Common myeloid progenitor, CD34-positive (primary cell): ENCODE measurements at places on chromosomes 1 and 21.

DNA sequence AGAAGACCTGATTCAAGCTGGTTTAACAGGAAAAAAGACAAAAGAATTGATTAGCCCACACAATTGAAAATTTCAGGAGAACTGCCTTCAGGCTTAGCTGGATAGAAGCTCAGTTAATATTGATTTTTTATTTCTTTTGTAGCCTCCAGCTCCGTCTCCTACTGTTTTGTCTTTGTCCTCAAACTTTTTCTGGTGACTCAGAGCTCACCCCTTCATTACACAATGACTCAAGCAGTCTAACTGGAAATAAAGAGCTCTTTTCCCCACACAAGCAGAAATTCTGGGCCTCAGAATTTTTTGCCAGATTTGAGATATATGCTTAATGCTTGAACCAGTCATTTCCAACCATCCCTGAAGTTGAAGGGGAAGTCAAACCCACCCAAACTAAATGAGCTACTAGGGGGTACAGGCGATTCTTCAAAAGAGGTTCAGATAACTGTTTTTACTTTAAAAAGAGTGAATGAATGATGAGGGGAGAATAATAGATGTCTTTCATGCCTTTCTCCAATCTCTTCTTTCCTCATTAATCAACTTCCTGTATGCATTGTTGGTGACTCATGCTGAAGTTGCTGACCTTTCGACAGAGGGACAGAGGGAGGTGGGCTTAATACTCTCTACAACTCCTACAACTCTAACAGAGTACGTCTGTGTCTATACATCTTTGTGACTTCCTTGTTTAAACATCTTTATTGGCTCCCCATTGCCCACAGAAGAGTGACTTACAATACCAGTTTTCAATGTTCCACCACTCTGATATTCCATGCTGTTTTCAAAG is 6.2 kb upstream of the ACP6 start:
- DNase-seq, result no peak

GRCh38 chr1:233479110-233479890 is 134.6 kb upstream of the KCNK1 start:
- no peak for DNase-seq

DNA sequence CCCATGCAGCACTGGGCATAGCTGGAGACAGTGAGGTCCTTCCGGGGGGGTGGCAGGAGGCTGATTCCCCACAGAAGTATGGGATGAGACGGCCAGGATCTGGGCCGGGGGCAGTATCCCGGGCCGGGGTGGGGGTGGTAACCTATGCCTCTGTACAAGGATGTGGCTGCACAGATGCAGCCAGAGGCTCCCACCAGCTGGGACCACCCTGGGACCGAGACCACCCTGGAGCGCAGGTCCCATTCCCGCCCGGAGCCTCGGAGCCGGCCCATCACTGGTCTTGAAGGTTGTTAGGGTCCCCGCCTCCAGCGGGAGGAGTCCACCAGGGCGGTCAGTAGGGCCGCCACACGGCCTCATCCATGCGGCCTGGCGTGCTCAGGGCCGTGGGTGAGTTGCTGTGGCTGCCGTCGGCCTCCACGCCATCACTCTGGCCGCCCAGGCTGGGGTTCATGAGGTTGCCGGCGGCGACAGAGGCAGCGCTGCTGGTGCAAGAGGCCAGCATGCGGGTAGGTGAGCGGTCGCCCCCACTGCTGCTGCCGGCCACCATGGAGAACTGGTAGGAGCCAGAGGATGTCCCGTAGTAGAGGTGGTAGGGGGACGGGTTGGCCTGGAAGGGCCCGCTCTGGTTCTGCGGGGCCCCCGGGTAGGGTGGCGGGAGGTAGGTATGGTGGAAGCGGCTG is 28.1 kb downstream of the RUNX3 start:
- no peak for DNase-seq

GRCh38 chr1:119409731-119410130 is 5.2 kb upstream of the HSD3B2 start:
- no peak for DNase-seq

- DNase-seq, result no peak
Observed at GRCh38 chr1:58396150-58396549, 150.4 kb downstream of the OMA1 start.

DNA sequence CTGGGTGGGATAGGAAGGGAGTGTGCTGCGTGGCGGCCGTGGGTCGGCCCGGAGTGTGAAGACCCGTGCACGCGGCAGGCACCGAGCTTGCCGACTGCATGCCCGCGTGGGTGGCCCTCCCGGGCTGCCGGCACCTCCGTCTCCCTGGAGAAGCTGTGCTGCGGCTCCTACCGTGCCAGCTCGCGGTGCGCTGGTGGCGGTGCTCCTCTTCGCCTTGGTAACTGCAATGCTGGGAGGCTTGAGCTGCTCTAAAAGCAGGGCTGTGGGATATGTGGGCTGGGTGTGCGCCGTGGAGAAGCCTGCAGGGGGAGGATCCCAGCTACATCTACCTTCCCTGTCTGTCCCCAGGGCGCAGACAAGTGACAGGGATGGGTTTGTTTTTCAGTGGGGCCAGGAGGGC is 2.4 kb downstream of the GABRD start:
- DNase-seq, result no peak

- no peak for DNase-seq
Observed at GRCh38 chr1:53075206-53075605, 13.2 kb downstream of the PODN start.

DNA sequence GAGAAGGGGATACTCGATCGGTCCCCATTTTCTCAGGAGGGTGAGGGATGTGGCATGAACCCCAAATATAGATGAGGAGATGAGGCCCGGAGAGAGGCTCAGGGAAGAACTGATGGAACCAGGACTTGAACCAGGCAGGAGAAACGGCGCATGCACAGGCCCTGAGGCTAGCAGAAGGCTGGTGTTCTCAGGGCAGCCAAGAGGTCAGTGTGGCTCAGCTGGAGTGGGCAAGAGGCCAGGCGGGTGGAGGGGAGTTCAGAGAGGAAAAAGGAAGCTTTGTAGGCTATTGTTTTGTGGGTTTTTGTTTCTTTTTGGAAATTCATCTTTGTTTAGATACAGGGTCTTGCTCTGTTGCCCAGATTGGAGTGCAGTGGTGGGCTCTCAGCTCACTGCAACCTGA is 122.0 kb downstream of the LACTBL1 start:
- no peak for DNase-seq

DNA sequence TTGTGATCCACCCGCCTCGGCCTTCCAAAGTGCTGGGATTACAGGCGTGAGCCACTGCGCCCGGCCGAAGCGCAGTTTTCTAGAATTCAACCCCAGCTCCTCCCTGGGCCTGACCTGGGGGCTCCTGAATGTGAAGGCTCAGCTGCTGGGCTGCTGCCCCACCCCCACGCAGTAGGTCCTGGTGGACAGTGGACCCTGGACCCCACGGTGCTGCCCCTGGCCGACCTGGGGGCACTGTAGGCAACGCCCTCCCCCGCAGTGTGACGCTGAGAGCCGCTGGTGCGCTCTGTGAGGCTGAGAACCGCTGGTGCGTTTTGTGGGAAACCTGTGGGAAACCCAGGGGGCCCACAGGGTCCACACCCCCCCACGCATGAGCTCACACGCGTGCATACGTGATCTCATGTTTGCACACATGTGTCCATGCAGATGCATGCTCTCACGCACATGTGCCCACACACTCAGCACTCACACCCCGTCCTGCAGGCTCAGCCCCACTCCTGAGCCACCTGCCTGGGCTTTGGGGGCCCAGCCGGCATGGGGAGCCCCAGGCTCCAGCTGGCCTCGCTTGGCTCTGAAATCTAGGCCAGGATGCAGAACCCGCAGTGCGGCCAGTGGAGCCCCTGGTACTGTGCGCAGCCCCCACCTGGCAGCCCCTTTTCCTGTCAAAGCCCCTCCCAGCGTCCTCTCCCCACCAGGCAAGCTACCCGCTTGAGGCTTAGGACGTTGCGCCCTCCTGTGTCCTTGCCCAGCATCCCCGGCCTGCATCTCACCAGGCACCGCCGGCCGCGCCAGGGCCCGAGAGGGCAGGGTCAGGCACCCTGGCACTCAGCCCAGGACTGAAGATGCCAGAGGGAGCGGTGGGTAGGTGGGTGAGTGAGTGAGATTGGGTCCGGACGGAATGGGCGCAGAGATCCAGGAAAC is 67.7 kb downstream of the COL18A1 start:
- DNase-seq, result no peak
